ENCODE measurements at places on chromosomes 1 and 21.

GRCh38 chr1:60589916-60590315 lies 492.4 kb upstream of the NFIA start:
- no peak for DNase-seq

GRCh38 chr1:5780324-5780716 lies 211.9 kb downstream of the NPHP4 start:
- no peak for DNase-seq

GRCh38 chr1:61058483-61059245 lies 23.7 kb upstream of the NFIA start:
- no peak for DNase-seq

- DNase-seq, result no peak
These were observed 30.9 kb downstream of the GPR137B start for GRCh38 chr1:236173174-236173767.

GRCh38 chr1:219459351-219460080 lies 153.4 kb downstream of the ZC3H11B start:
- no peak for DNase-seq

GRCh38 chr1:10685196-10685807 lies 111.1 kb downstream of the CASZ1 start:
- no peak for DNase-seq

DNA sequence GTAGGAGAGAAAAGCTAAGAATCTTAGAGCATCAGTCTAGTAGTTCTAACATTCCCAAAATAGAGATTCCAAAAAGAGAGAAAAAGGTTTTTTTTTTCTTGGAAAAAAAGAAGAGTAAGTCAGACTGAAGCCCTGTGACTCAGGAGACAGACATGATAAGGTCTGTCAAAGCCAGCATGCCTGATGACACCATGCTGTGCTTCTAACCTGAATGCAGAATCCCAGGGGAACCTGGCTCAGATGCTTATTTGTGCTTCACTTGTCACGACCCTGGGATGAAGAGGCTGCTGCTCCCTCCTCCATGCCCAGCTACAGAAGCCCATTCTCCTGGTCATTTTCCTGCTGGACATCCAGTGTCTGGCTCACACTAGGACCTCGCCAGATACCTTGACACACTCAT lies 44.3 kb downstream of the ERICH3 start:
- no peak for DNase-seq

DNA sequence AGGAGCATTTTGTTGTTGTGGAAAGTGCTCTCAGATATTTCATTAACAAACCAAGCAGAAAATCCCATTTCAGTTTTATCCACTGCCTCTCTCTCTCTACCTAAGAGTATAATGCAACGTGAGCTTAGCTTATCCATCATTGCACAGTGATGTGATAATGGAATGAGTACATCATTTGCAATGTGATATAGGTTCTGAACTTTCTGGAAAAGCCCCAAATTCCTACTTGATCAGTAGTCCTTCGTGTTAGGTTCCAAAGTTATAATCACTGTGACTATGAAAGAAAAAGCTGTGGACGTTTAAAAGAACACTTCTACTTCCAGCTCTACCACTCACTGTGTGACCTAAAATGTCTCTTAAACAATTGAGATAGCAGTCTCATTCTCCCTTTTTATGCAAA lies 76.4 kb upstream of the PRMT6 start:
- DNase-seq, result no peak

GRCh38 chr1:178871551-178872320 lies 859 bp upstream of the ANGPTL1 start:
- no peak for DNase-seq

GRCh38 chr1:29180497-29181412 lies 945 bp downstream of the SRSF4 start:
- no peak for DNase-seq

GRCh38 chr1:94031154-94031553 lies 89.8 kb downstream of the ABCA4 start:
- no peak for DNase-seq

DNA sequence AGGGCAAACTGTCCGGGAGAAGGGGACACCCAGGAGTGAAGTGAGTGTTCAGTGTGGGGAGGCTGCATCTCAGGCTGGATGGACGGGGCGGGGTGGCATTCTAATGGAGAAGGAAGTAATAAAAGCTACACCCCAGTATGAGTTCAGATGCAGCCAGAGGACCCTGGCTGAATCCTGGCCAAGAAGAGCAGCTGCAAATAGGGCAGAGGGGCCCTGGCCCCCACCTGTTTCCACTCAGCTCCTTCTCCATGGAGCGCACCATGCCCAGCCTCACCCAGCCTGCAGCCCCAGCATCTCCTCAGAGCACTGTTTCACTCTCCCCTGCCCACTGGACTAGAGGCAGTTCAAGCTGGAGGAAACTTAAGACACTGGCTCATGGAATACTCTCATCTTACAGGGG lies 46.4 kb downstream of the KCND3 start:
- DNase-seq, result no peak

GRCh38 chr1:59973719-59974118 lies 47.1 kb upstream of the CYP2J2 start:
- no peak for DNase-seq

DNA sequence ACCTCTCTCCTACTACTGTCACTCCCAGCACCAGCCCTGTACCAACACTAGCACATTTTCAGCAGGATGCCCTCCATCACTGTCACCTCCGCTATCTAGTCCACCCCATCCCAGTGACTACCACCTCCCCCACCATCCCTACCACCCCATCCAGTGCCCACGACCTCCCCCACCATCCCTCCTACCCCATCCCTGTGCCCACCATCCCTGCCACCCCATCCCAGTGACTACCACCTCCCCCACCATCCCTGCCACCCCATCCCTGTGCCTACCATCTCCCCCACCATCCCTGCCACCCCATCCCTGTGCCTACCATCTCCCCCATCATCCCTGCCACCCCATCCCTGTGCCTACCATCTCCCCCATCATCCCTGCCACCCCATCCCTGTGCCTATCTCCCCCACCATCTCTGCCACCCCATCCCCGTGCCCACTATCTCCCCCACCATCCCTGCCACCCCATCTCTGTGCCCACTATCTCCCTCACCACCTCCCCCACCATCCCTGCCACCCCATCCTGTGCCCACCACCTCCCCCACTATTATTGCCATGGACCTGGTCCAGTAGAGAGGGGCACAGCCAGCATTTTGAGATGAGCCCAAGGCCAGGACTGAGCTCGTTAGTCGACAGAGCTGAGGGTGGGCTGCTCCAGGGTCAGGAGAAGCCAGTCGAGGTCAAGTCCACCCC lies 45.7 kb downstream of the DISP3 start:
- no peak for DNase-seq

DNA sequence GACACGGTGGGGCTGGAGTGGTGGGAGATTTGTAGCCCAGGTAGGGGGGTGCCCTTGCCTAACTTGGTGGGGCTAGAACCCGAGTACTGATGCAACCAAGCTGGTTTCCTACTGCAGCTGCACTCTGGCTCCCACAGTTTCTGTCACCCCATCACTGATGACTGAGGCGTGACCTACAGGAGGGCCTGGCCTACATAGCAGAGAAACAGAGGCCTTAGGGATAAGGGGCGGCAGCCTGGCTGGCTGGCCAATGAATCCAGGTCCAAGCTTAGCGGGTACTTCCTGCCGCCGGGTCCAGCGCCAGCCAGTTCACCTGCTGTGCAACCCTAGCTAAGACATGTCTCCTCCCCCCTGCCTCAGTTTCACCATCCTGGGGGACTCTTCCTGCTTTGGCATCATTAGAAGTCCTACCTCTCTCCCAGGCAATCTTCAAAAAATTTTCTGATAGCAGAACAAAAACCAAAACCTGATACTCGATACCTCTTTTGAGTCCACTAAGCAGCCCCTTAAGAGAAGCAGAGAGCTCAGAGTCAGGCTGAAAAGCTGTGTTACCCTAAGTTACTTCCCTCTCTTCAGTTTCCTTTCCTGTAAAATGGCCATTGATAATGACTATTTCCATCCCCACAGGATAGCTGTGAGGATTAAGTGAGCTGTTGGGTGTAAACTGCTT lies 27.3 kb upstream of the RNF19B start:
- no peak for DNase-seq

DNA sequence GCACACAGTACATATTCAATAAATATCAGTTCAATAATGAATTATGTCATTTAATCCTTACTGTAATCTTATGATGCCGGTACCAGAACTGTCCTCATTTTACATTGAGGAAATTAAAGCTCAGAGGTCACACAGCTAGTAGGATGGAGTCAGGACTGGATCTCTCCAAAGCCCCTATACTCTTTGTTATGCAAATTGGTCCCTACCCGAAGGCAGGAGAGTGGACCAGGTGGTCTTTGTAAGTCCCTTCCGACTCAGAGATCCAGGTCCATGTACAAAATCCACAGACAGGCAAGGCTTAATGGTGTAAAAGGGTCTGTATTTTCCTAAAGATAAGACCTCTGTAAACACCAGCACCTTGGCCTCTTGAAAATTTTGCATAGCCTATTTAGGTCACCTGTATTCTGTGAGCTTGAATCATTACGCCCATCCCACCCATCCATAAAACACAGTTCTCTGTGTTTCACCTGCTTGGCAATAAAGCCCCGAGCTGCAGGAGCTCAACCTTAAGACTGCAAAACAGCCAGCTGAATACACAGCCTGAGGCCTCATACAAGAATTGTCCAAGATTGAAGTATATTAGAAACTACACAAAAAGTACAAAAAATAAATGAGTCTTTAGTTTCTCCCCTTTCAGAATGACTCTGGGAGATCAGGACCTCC lies 41.7 kb downstream of the PLXNA2 start:
- peak; percentile 62 for DNase-seq

DNA sequence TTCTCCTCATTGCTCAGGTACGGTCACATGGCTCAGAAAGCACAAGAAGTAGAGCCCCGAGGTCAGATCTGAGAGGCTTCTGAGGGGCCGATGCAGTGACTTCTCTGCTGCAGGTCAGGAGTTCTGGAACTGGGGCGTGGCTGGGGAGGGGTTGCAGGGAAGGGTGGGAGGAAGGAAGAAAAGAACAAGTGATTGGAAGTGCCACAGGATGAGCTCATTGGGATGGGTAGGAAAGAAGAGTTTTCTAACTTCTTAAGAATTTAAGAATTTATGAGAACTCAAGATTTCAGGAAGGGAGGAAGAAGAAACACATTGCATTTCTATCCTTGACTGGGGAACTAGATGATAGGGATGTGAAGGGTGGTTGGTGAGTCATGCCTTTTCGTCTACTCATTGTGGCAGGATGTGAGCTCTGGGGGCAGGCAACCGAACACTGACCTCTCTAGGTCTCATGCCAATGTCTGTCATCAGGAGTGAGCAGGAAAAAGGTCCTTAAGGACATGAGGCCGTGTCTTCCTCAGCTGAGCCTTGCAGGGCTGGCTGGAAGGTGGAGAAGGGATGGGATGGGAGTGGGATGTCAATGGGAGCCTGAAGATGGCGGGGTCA lies 497 bp downstream of the FCRLB start:
- no peak for DNase-seq

GRCh38 chr1:20686883-20687725 lies 25.9 kb upstream of the DDOST start:
- no peak for DNase-seq

DNA sequence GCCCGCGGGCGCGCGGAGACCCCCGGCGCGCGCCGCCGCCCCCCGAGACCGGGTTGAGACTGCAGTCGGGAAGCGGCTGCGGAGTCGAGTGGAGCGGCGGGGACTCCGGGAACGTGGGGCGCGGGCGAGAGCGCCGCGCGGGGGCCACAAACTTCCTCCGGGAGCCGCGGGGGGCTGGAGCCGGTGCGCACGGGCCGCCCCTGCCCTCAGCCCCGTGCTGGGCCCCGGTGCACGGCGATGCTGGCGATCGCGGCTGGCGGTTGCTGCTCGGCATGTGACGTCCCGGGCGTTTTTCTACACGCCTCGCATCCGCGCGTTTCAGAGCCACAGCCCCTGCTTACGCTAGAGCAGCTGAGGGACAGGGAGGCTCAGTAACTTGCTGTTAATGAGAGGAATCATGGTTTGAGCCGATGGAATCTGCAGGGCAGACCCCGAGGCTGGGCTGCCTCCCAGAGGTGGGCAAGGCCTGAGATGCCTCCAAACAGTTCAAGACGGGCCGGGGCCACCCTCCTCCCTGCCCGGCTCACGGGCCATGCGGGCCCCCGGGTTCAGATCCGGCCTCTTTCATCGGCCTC lies 520 bp downstream of the TMEM201 start:
- no peak for DNase-seq

DNA sequence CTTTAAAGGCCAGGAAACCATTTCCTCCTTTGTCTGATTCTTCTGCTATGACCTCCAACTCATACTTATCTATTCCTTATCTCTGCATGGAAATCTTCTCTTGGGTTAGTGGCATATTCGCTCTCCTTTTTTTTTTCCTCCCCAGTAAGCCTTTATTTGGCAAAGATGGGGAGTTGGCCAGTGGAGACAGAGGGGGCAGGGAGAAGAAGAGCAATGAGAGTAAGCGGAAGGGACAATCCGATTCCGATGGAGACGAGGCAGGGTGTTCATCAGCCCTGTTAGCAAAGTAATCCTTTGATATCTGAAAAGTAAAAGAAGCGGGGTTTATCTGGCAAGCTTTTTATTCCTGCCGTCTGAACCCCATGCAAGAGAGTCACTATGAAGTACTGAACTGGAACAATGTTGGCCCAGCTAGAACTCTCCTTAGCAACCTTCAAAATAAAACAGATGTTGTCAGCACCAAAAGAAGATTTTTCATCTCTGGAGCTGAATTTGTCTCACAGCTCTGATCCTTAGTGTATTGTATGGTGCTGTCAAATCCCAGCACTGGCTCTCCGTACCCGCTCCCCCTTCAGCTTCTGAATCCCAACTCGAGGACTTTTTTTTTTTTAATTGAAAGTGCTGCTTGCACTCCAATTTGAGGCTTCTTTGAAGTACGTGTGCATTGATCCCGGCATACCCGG lies 40.9 kb downstream of the PTGFRN start:
- no peak for DNase-seq

DNA sequence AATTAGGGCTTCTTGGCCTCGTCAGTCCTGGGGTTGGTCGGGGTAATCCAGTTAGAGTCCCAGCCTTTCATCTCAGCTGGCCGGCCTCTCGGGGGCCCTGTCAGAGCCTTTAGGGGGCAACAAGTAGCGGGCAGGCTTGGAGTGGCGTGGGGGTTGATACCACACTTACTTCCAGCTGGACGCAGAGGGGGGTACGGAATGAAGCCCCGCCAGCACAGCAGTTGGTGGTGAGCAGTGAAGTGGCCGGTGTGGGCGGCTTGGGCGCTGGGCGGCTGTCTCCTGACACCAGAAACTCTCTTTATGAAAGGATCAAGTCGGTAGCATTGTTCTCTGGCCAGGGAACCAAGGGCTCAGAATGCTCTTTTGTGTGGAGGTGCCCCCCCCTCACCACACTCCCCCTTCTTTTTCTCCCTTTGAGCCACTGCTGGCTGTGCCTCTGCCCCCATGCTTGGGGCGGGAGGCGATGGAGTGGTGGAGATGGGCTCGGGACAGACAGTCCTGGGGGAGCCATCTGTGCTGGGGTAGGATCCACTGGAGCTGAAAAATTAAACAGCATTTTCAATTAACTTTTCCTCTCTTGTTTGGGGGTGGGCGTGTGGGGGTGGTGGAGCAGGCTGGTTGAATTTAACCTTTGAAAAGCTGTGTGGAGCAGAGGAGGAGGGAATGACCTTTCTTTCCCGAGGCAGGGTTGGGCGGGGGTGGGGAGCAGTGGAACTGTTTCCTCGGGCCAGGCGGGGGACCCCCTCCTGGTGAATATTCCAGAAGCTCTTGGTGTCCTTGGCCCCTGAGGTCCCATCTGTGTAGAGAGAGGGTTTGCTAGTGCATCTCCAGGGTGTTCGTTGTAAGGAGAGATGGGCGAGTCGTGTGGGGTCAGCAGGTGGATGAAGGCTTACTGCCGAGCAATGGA lies 102.7 kb downstream of the RNF220 start:
- DNase-seq, result no peak
